ENCODE measurements at places on chromosomes 2 and 18.
A peak's percentile ranks its signal among the peaks of the same experiment; 100 is the strongest.

DNA sequence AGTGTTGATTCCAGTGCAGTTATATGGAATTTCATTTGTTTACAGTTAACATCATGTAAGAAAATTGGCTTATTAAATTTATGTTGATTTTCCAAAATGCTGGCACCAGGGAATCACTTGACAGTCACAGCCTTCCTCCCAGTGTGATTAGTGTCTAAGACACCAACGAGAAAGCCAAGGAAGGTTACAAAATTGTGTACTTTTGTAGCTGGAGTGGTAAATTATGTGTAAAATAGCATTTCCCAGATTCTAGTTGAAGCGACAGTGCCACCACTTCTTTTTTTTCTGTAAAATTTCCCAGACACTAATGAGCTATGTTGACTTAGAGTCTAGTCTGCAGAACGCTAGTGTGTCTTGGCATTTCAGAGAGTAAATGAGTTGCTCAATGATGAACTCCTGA is 101.3 kb downstream of the NCK2 start:
- DNase-seq: peak; percentile 17

- DNase-seq: peak; percentile 53
Observed at GRCh38 chr2:74399785-74400184, 19.7 kb upstream of the DCTN1 start.

- no peak for DNase-seq
Observed at GRCh38 chr18:58723810-58724602, 52.7 kb downstream of the MALT1 start.

GRCh38 chr18:9737472-9738121 is 29.5 kb downstream of the RAB31 start:
- DNase-seq: no peak

DNA sequence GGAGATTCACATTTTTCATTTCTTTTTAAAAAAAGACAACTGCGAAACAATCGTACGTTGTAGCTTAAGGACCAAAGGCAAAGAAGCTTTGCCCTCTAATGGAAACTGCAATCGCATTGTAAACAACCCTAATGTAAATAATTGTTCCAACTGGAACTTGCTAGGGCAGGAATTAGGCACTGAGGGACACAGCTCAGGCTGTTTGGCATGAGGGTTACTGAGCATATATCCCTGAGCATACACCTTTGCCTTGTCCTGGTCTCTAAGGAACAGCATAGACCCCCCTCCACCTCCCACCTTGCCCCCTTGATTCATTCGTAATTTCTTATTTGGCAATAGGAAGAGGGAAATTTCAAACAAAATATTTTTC is 396.4 kb downstream of the LNPK start:
- DNase-seq: no peak

GRCh38 chr2:41004700-41005099 is 552.8 kb upstream of the SLC8A1 start:
- no peak for DNase-seq

GRCh38 chr2:1617425-1618021 is 126.8 kb downstream of the PXDN start:
- DNase-seq: no peak

All from suppressor macrophage treated with lipopolysaccharide for 1 hour (primary cell).